Activated naive CD4-positive, alpha-beta T cell (primary cell): ENCODE measurements at places on chromosomes 11 and 22.
A peak's percentile ranks its signal among the peaks of the same experiment; 100 is the strongest.

DNA sequence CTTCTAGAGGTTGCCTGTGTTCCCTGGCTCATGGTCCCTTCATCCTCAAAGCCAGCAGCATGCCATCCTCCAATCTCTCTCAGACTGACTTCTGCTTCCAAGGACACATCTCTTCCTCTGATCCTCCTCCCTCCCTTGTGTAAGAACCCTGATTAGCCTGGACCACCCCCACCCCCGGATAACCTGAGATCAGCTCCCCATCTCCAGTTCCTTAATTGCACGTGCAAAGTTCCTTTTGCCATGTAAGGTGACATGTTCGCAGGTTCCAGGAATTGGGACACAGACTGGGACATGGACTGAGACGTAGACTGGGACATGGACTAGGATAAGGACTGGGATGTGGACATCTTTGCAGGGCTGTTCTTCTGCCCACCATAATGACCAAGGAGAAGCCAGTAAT is 925.3 kb downstream of the TBC1D22A start:
- DNase-seq: no peak

GRCh38 chr22:19107730-19108074 is 14.5 kb downstream of the DGCR2 start:
- no peak for DNase-seq

- DNase-seq: no peak
Measured at GRCh38 chr11:65356394-65356972, 1.9 kb downstream of the TIGD3 start.

GRCh38 chr11:131223198-131223991 is 147.0 kb upstream of the NTM start:
- DNase-seq: no peak

DNA sequence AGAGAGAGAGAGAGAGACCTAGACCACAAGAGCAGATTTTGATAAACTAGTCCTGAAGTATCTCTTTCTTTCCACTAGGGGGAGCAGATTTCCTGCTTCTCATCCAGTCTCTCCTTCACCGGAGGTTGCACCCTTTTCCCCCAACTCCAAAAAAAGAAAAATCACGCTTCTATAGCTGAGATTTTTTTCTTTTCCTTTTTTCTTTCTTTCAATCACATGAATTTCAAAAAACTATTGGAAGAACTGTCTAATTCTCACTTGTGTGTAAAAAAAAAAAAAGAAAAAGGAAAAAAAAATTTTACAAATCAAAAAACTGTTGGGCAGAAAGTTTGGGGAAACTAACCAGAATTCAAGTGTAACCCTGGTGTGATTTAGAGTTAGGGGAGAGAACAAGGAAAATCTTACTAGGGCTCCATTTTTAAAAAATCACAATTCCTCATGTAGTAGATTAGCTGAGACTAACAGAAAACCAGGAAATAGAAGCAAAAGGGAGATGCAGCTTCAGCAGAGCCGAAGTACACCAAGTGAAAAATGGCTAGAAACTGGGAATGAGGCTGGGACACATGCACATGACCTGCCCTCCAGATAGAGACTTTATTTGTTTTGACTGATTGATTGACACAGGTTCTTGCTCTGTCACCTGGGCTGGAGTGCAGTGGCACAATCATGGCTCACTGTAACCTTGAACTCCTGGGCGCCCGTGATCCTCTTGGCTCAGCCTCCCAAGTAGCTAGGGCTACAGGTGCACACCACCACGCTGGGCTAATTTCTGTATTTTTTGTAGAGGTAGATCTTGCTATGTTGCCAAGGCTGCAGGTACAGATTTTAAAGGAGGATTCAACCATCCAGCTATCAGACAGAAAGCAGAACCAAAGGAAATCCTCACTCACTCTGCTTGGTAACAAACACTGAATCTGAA is 27.1 kb downstream of the SDHD start:
- DNase-seq: no peak

DNA sequence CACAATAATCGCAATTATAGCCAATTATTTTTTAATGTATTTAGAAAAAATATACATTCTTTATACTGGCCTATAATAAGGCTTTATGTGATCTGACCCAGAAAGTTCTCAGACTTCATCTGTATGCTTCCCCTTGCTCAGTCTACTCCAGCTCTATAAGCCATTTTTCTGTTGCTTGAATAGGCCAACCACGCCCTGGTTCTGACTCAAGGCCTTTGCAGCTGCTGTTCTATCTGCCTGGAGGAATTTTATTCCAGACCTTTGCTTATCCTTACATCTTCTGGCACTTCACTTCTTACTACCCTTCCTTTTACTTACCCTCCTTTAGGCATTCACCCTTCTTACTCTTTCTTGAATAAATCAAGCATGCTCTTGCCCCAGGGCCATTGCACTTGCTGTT is 54.9 kb upstream of the PDE3B start:
- DNase-seq: no peak

DNA sequence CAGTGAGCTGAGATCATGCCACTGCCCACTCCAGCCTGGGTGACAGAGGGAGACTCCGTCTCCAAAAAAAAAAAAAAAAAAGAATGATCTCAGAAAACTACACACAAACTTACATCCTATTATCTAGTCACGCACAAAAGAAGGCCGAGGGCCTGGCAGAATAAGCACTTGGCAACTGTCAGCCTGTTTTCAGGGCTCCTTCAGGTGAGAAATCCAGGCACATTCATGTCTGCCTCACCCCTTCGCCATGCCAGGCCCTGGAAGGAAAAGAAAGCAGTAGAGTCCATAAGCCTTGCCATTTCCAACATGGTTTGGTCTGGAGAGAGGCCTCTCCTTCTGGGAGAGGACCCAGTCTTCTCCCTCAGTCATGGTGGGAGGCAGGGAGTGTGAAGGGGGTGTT is 30.9 kb downstream of the C11orf58 start:
- DNase-seq: no peak

- DNase-seq: no peak
Measured at GRCh38 chr11:65917077-65917433, 1.8 kb downstream of the C11orf68 start.

DNA sequence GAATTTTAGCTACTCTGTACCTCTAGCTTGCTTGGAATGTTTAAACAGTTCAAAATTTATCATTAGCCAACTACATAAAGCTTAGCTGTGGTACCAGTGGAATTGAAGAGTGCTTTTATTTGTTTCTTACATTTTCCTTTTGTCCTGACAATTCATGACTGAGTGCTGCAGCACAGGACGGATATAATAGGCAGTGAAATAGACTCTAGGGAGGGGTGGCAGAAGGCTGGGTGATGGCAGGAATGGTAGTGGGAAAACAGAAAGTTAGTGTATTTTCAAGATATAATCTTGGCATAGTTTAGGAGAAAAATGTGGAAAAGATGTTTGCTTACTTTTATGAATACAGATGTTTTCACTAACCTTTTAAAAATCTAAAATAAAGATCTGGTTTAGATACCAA is 31.1 kb upstream of the ARHGAP32 start:
- no peak for DNase-seq

- no peak for DNase-seq
Measured at GRCh38 chr11:83723999-83724398, 437.8 kb upstream of the CCDC90B start.

DNA sequence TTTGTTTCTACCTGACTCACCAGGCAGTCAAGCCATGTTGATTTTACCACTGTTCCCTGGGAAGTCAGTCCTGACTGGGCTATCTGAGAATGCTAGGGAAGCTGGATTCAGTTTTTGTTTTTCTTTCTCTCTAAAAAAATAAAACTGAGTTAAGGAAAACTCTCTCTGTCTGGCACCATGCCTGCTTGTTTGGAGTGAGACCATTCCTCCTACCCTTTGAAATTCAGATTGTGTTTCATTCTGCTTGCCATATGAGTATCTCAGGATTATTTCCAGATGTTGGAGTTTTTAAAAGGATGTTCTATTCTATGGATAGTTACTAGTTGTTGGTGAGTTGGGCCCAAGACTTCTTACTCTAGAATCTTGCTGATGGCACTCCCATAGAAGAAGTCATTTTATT is 1917.0 kb downstream of the LRRC4C start:
- no peak for DNase-seq

DNA sequence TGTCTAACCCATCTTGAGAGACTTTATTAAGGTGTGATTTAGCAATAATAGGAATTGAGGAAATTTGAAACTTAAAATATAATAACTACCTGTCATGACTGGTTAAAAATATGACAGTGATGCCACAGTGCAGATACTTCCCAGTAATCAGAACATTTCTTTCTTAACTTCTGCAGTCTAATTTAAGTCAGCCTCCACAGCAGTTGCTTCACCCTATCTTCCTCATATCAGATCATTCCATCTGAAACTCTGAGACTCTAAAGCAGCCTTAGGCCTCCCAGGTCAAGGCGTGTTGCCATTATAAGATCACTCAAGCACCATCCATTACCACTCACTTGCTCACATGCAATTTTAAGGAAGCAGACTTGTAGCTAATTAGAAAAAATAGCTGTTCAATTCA is 302.2 kb downstream of the AASDHPPT start:
- DNase-seq: no peak

- peak; percentile 28 for DNase-seq
Measured at GRCh38 chr11:66316849-66317251, at the start of gene CD248. TSS of gene CD248 (minus strand) at chr11:66317044. CDS start at chr11:66317027, 17 bp downstream.

GRCh38 chr11:27698872-27699241 is 1.4 kb downstream of the BDNF start:
- DNase-seq: peak; percentile 4

DNA sequence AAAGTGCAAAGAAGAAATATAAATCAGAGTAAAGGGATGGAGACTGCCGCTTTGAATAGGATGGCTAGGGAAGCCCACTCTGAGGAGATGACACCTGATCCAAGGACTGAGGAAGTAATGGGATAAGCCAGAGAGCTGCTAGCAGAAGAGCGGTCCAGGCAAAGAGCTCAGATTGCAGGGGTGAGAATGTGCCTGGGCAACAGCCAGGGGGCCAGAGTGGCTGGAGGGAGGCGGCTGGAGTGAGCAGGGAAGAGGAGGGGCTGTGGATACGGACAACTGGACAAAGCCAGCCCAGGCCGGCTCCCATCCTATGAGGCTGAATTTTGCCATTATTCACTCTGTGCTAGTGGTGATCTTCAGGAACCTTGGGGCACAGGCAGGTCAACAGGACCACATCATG is 360.3 kb upstream of the SYN3 start:
- DNase-seq: no peak

DNA sequence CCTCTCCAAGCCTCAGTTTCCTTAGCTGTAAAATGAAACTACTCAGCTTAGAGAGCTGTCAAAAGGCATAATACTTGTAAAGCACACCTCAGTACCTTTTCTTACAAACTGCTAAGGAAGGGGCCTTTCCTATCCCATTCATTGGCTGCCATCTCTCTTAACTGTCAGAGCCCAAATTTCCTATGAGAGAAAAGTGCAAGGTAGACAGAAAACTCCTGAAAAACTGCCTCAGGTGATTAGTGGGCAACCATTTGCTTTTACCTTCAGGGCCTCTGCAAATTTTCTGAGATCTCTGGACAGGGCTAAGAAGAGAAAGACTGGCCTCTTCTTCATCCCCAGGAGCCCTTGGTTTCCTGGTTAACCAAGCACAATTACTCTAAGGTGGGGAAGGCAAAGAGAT is 13.8 kb downstream of the LARGE1 start:
- DNase-seq: no peak

GRCh38 chr11:57742087-57742452 is 779 bp downstream of the SELENOH start:
- no peak for DNase-seq

DNA sequence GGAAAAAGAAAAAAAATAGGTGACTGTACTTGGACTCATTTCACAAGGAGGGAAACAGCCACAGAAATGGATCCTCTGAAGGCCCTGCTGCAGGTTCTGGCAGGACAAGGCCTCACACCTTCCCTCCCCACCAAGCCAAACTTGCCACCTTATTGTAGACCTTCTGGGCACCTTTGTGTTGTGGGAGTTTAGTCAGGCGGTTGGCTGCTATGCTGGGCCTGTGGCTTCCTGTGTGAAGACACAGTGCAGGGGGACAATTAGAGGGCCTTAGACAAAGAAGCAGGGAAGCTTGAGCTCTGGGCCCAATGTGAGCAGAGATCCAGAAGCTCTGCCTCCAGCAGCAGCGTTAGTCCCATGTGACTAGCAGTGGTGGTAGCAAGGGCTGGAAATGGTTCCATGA is 4.2 kb downstream of the RAB1B start:
- DNase-seq: no peak

DNA sequence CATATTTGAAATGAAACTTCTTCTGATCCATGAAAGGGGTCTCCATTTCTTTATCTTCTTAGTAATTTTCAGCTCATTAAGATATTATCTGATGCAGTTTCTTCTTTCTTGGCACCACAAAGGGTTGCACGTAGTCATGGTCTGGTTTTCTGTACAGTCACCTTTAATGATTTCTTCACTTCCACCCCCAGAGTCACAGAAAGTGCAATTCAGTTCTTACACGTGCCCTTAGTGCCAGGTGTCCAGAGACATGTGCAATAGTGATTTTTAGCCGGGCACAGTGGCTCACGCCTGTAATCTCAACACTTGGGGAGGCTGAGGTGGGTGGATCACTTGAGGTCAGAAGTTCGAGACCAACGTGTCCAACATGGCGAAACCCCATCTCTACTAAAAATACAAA is 202.8 kb upstream of the MTNR1B start:
- DNase-seq: no peak

GRCh38 chr22:22935546-22936157 is 48.0 kb downstream of the IGLL5 start:
- no peak for DNase-seq

- DNase-seq: no peak
Measured at GRCh38 chr11:76173663-76174062, 32.6 kb downstream of the WNT11 start.

GRCh38 chr11:87019613-87020271 is 18.0 kb upstream of the TMEM135 start:
- no peak for DNase-seq

- DNase-seq: no peak
Measured at GRCh38 chr22:40626851-40627250, 9.7 kb downstream of the MRTFA start.

GRCh38 chr11:46930089-46930488 is 6.5 kb upstream of the CSTPP1 start:
- DNase-seq: no peak

DNA sequence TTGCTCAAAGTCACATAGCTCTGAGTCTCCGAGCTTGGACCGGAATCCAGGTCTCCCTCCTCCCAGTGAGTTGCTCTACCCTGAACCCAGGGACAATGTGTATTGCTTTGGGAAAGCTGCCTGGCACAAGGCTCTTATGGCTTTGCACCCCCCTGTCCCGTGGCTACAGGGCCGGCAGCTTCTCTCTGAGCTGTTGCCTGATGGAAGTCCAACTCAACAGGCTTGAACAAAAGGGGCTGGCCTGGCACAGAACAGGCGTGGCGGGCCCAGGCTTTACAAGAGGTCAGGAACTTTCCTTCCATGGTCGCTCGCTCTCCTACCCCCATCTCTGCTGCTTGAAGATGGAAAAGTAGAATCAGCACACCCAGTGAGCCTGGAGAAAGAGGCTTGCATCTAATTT is 34.3 kb downstream of the MYEOV start:
- no peak for DNase-seq

DNA sequence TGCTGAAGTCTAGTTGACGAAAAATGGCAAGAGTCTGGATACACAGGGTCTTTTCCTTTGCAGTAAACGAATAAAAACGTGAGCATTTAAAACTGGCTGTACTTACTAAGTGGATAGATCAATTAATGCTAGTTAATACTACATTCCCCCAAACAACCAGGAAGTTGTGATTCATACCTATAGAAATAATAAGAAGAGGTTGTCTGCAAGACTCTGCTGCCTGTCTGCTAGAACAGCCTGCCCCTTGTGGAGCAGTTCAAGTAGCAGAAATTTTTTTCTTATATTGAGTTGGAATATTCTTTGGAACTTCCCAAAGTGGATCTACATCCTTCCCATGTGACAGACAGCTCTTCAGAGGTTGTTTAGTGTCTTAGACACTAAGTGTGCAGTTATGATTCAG is 86.8 kb downstream of the TEAD1 start:
- no peak for DNase-seq

- no peak for DNase-seq
Measured at GRCh38 chr22:44211256-44211945, 30.7 kb downstream of the PARVG start.
